ENCODE measurements at places on chromosomes 4 and X. TPM values are rescaled to one million over a fixed set of nuclear protein-coding genes. Genes with fewer than 3 reads are reported as not detected.

DNA sequence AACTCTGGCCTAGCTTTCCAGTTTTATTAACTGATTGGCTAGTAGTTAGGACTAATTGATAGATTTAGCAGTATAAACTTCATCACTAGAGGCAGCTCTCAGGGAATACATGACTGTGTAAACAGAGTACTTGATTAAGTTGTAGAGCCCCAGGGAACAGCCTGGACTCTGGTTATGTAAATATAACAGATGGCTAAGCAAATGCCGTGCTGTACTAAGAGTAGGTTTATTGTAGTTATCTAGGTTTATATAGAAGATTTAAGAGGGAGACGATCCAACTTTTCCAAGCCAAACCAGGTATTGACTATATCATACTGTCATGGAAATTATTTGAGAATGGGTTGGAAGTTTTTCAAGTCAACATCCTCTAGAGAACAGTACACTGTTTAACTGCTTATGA, 463.4 kb upstream of the GRID2 start:
- no peak for DNase-seq

GRCh38 chr4:102842367-102842766, 15.0 kb upstream of the UBE2D3 start:
- DNase-seq: no peak

- no peak for DNase-seq
Observed at GRCh38 chr4:155705664-155706063, 39.0 kb downstream of the GUCY1A1 start.

DNA sequence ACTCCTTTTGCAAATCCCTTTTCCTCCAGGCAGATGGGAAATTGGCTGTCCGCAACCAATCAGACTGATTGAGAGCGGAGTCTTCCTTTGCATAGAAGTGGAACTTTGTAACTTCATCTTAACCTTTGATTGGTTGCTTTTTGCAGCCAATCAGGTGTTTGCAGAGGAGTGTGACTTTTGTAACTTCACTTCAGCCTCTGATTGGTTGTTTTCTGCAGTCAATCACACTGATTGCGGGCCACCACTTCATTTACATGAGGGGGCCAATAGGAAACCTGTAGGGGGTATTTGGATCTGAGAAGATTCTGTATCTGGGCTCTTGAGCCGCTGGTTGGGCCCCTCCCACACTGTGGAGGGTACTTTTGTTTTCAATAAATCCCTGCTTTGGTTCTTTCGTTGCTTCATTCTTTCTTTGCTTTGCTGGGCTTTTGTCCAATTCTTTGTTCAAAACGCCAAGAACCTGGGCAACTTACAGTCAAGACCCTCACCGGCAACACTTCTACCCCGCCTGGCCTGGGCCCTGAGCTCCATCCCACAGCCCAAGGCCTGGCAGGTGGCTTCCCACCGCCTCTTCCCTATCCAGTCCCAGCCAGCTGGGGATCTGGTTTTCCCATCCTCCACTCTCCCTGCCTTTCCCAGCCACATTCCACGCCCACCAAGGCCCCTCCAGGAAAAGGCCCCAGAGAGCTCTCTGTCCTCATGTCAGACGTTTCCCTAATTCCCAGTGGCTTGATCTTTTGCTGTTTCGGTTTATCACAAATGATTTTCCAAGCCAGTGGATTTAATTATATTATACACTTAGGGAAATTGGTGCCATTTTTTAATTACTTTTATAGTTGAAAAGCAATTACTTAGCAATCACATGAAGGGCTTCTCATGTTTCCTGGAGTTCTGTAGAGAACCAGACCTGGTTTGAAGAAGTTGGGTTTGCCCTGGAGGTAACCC, 110.2 kb upstream of the STX18 start:
- no peak for DNase-seq

DNA sequence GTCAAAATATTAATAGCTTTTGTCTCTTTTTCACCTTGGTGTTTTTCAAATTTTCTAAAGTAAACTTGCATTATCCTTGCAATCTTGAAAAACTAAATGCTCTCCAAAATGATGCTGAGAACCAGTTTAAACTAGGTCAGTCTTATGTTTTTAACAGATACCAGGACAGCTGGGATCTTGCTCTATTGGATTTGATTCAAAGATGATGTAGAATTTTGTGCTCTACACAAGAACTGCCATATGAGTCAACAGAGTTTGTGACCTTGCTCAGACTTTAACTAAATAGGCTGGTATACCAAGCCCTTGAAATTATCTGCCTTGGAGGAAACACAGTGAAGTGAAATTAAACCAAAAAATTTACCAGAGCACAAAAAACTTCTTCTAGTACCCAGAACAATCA, 991.1 kb downstream of the STPG2 start:
- DNase-seq: no peak

GRCh38 chrX:107669261-107669660, 41.0 kb downstream of the PRPS1 start:
- no peak for DNase-seq

DNA sequence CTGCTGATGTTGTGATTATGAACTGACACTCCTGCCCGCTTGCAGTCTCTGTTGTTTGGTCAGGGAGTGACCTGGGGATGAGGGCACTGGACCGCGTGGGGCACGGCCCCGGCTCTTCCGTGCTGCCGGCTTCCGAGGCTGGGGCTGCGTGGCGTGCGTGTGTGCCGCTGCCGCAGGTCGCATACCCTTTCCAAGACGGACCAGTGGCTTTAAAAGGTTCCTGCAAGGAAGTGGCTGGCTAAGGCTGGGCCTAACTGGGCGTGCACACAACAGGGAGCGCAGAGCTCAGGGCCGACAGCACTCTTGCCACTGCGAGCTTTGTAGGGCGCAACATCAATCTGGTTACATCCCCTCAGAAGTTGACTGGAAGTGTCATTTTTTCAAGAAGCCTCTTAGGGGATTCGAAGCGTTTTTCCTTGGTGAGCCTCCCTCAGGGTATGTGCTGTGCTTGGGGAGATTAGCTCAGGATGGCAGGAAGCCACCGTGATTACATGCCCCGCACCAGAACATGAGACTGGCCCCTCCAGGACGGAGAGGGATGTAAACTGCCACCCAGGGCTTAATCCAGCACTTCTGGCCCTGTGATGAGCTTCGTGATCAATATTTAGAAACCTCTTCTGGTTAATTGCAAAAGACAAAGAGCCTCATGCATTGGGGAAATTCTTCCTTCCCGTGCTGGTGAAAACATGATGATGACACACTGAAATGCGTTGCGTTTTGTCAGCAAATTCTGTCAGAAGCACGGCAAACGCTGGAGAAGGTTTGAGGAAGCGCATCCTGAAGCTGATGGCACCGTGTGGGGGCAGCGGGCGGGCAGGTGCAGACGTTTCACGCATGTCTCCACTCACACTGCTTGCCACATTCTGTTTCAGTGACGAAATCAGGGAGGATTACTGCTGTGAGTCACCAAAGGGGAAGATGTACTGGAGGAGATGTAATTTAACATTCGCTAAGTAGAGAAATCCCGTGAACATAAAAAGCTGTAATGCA, 11.1 kb downstream of the MAEA start:
- no peak for DNase-seq

GRCh38 chr4:148634476-148634875, 192.3 kb upstream of the NR3C2 start:
- no peak for DNase-seq

- DNase-seq: no peak
Observed at GRCh38 chr4:179709961-179710624, 2267.9 kb upstream of the AGA start.

- DNase-seq: no peak
Observed at GRCh38 chr4:41638203-41638602, 100.2 kb downstream of the LIMCH1 start.

- no peak for DNase-seq
Observed at GRCh38 chr4:6523251-6523650, 50.8 kb upstream of the PPP2R2C start.

DNA sequence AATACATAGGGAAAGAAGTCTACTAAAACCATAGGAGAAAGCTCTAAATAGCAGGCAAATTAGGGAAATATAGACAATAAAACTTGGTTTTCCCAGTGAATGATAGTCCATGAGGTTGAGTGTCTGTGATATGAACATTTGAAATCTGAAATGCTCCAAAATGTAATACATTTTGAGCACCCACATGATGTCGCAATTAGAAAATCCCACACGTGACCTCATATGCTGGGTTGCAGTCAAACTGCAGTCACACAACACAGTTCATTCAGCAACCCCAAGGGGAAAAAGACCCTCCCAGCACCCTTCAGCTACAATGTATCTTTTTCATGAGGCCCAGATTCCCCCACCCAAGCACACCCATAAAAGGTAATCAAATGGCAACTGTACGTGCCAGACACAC, 155.6 kb downstream of the BTC start:
- DNase-seq: no peak

- DNase-seq: no peak
Observed at GRCh38 chrX:329291-329910, 10.8 kb upstream of the GTPBP6 start.

DNA sequence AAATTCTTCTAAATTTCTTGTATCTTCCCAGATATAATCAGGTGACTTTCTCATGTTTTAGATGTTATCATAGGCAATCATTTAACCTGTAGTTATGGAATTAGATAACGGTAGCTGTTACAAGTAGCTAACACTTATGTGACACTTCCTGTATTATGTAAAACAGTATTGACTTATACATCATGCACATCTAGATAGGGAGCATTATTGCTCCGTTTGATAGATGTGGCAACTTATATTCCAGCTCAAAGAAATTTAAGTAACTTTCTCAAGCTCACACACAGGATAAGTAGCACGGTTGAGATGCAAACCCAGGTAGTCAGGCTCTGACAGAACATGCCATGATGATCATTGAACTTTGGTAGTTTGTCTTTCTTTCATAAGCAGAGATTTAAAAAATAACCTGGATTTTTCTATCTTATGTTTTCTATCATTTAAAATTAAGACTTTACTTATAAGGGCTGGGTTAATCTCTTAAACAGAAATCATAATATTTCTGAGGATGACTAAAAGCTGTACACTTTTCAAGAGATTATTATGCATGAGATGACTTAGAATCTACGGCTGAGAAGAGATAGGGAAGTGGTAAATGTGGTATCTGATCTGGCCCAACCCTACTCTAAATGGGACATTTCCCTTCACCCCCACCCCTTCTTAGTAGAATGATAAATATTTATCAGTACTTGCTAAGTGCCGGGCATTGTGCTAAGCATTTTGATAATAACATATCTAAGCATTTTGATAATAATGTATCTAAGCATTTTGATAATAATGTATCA, 69.1 kb upstream of the HPGD start:
- no peak for DNase-seq

Gene SLC49A3
- polyA plus RNA-seq: 1.6 TPM

Gene UGT2B10
- polyA plus RNA-seq: not detected

Gene FAM9C
- not detected for polyA plus RNA-seq

Gene RENBP
- polyA plus RNA-seq: 0.43 TPM

Gene ADH7
- not detected for polyA plus RNA-seq

Gene TRIM2
- 34.1 TPM for polyA plus RNA-seq

Gene STOX2
- polyA plus RNA-seq: 0.27 TPM

Gene PRRG1
- polyA plus RNA-seq: 15.4 TPM
